ENCODE measurements at places on chromosomes 7 and 10.

DNA sequence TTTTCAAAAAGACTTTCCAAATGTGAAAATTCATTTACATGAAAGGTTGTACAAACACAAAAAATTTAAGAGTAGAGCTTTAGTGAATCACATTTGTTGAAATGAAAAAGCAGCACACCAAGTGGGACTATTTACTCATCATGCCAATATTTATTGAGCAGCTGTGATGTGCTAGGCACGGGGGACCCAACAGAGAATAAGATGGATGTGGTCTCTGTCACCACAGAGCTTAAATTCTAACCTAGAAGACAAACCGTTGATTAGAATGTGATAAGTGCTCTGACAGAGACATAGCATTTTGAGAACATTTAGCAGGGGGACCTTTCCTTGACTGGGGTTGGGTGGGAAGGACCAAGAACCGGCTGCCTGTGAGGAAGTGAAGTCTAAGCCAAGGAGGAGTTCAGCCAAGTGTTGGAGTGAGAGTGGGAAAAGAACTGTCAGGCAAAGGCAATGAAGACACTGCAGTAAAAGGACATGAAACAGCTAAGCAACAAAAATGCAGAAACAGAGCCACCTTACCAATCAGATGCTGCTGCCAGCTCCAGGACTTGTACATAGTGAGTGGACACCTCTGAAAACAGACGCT lies 19.1 kb downstream of the ADAM12 start:
- DNase-seq: no peak

GRCh38 chr7:5226921-5227785 lies 37.1 kb downstream of the WIPI2 start:
- DNase-seq: no peak

DNA sequence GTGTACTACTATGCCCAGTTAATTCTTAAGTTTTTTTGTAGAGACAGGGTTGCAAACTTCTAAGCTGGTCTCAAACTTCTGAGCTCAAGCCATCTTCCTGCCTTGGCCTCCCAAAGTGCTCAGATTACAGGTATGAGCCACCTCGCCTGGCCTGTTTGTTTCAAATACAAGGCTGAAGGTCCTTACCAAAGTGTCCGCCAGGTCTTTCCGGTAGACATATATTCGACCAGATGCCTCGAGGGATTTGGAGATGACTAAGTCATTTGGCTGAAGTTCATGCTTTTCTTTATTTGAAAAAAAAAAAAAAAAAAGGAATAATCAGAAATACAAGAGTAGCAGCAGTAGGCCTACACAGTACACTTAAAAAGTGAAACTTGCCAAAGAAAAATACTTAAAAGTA lies 204.5 kb upstream of the CDCA7L start:
- no peak for DNase-seq

DNA sequence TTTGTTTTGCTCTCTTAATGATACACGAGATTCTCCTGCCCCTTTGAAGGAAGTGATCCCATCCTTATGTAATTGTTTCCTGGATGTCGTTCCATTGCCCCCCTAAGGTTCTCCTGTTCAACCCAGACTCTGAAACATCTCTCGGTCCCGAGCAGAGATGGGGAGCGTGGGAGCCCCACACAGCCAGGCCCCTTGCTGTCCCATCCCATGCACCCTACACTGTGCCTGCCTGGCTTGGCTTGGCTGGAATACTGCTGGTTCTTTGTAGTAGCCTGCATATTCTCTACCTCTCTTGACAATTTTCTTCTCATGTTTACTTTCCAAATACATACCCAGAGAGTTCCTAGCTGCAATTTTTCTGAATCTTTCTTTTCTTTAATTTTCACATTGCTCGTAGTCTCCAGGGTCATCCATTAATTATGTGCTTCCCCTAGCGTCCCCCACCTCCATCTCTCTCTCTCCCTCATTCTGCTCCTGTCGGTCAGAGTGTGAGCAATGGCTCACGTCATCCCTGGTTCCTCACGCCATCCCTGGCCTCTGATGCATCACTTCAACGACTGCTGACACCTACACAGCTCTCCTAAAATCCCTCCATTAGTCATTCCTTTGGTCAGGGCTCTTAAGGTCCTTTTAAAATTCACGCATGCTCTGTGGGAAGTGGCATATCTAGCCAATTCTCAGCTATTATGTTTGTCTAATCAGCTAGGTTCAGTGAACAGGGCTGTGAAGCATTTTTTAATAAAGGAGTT lies 32.5 kb upstream of the GPR158 start:
- no peak for DNase-seq

- DNase-seq: no peak
These were observed 259.7 kb downstream of the PAXIP1 start for GRCh38 chr7:154743206-154743605.

GRCh38 chr7:131151034-131151433 lies 176.6 kb upstream of the MKLN1 start:
- DNase-seq: no peak

DNA sequence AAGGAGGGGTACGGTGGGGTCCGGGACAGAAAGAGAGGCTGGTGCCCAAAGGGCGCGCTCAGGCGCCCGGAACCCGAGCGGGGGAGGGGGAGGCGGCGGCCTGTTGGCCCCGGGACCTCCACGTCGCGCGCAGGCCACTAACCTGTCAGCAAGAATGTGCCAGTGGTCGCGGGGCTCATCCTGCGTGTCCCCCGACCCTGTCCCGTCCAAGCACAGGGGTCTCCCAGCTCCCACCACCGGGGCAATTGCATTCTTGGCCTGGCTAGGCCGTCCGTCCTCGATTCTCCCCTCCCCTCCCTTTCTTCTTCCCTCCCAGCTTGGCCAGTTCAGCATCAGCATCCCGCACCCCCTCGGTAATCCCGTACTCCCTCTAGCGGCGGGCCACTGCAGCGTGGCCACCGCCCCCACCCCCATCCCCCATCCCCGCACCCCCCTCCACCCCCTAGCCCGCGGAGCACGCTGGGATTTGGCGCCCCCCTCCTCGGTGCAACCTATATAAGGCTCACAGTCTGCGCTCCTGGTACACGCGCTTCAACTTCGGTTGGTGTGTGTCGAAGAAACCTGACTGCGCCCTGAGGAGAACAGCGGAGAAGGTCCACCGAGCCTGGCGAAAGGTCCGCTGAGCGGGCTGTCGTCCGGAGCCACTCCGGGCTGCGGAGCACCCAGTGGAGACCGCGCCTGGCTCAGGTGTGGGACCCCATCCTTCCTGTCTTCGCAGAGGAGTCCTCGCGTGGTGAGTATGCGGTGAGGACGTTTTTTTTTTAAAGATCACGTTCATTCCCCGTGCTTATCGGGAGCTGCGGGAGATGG lies at the start of gene SGCE:
TSS of gene SGCE (minus strand) at position 286 of the 810 bp plus-strand sequence. CDS start at position 251, 35 bp downstream.
- DNase-seq: peak; percentile 95

DNA sequence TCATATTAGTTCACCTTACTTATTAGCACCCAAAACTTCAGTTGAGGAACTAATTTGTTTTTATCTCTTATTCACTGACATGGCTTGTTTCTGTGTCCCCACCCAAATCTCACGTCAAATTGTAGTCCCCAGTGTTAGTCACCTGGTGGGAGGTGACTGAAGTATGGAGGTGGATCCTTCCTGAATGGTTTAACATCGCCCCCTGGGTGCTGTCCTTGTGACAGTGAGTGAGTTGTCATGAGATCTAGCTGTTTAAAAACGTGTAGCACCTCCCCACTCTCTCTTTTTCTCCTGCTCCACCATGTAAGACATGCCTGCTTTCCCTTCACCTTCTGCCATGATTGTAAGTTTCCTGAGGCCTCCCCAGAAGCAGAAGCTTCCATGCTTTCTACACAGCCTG lies 75.0 kb upstream of the HECTD2 start:
- DNase-seq: peak; percentile 57

DNA sequence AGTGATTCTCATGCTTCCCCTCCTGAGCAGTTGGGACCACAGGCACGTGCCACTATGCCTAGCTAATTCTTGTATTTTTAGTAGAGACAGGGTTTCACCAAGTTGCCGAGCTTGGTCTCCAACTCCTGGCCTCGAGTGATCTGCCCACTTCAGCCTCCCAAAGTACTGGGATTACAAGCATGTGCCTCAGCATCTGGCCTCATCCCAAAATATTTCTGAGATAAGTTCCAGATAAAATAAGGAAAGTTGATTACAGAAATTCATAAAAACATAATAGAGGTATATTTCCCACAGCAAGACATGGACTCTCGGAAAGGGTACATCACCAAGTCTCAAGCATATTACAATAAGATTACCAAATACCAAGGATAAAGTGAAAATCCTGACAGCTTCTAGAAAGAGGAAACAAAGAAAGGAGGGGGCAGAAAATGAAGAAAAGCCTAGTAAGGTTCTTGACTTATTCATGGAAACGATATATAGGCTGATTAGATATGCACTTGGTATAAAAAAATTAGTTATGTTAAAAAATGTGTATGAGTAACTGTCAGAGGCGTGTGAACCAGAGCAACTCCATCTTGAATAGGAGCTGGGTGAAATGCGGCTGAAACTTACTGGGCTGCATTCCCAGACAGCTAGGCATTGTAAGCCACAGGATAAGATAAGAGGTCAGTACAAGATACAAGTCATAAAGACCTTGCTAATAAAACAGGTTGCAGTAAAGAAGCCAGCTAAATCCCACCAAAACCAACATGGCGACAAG lies 35.0 kb downstream of the IQUB start:
- DNase-seq: no peak

GRCh38 chr10:12707461-12708185 lies 293.9 kb downstream of the CCDC3 start:
- DNase-seq: peak; percentile 81

- no peak for DNase-seq
These were observed 859.3 kb upstream of the C7orf33 start for GRCh38 chr7:147731311-147731710.

DNA sequence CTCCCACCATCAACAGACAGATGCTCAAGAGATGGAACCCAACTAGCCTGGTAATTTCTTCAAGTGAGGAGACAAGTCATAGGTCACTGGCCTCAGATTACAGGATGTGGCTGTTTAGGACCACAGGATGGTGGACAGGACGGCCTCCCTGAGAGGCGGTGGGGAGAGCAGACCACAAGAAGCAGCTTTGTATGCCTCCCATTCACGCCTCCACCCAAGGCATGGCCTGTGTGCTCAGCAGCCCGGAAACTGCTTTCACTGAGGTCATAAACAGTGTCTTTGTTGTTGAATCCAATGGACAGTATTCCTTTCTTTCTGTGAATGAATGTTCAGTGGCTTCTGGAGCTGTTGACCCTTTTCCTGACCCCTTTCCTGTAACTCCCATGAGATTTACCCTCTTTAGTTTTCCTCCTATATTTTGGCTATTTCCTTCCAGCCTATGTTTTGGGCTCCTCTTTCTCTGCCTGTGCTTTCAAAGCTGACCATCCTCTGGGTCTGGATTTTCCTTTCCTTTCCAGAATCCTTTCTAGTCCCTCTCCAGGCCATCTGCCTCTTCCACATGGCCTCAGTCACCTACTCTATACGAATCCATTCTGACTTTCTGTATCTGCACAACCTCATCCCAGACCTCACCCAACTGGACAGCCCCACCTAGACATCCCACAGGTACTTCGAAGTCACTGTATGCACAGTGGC lies 32.4 kb upstream of the INPP5F start:
- DNase-seq: no peak

DNA sequence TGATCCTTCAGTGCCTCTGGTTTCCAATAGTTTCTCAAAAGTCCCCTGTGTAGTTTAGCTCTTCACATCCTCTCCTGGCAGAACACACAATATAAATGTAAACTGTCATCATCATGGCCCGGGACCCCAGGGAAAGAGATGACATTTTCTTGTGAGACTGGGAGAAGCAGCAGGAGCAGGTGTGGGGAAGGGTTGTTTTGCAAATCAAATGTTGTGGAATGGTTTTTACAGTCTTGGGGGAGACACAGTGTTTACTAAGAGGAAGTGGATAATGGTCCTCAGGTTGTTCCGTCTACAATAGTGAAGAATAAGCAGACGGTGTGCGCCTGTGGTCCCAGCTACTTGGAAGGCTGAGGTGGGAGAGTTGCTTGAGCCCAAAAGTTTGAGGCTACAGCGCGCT lies 159.1 kb downstream of the SEC23IP start:
- no peak for DNase-seq

DNA sequence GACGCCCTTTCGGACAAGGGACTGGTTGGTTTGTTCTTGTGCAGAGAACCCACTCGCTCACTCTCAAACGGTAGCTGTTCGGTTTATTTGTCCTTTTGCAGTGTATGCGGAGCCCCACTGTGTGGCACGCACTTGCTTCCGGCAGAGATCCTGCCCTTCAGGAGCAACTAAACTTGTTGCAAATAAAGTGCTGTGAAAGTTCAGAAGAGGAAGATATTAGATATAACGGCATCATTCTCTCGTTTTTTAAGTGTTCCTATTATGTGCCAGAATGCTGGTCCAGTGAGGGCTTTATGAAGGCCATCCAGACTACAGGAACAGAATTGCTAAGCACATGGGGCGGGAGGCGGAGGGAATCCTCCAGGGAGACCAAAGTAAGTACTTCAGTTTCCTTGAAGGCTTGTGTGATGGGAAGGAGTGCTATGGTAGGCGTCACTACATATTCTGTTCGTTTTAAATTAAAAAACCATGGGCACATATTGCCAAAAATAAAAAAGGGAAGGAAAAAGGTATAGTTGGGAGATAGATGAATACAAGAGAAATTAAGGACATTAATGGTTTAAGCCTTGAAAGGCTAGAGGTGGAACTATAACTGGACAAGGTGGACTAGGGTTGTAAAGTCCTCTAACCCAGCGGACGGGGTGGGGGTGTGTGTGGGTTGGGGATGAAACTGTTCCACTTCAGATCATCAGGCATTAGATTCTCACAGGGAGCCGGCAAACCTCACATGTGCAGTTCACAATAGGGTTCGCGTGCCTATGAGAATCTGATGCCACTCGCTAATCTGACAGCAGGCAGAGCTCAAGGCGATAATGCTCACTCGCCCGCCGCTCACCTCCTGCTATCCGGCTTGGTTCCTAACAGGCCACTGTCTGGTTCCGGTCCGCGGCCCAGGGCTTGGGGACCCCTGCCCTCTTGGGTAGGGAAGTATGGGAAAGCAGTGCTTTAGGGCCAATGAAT lies 704 bp upstream of the ERLIN1 start:
- peak; percentile 40 for DNase-seq

- DNase-seq: no peak
These were observed 49.0 kb downstream of the NDUFB2 start for GRCh38 chr7:140745266-140746058.

GRCh38 chr10:123997486-123998196 lies 95.8 kb downstream of the CHST15 start:
- DNase-seq: no peak

GRCh38 chr10:118729200-118729599 lies 25.6 kb downstream of the CACUL1 start:
- no peak for DNase-seq

Measured in endodermal cell (in vitro differentiated cells).